ENCODE measurements at places on chromosomes 2 and 18.

- DNase-seq: no peak
These were observed 143.3 kb downstream of the C1D start for GRCh38 chr2:67919490-67919889.

DNA sequence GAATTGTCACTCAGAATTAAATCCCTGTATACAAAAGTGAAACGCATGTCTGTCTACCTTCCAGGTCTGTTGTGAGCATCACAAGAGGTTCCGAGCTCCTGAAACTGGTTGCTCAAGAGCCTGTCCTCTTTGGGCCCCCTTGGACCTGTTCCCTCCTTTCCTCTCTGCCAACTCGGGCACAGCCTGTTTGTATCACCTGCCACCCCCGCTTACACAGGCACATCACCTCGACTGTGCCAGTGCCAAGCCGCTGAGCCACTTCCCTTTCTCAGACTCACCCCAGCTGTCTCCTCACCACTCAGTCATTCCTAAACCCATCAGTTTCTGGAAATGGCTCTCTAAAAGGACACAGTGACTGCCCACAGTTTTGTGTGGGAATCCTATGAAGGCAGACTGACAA, 3.1 kb downstream of the EFR3B start:
- DNase-seq: no peak

- DNase-seq: no peak
These were observed 77.6 kb upstream of the RAB6C start for GRCh38 chr2:129901754-129902415.

GRCh38 chr18:45255197-45255890, 359.9 kb upstream of the SLC14A2 start:
- no peak for DNase-seq

- no peak for DNase-seq
These were observed 27.6 kb downstream of the AAK1 start for GRCh38 chr2:69615969-69616368.

DNA sequence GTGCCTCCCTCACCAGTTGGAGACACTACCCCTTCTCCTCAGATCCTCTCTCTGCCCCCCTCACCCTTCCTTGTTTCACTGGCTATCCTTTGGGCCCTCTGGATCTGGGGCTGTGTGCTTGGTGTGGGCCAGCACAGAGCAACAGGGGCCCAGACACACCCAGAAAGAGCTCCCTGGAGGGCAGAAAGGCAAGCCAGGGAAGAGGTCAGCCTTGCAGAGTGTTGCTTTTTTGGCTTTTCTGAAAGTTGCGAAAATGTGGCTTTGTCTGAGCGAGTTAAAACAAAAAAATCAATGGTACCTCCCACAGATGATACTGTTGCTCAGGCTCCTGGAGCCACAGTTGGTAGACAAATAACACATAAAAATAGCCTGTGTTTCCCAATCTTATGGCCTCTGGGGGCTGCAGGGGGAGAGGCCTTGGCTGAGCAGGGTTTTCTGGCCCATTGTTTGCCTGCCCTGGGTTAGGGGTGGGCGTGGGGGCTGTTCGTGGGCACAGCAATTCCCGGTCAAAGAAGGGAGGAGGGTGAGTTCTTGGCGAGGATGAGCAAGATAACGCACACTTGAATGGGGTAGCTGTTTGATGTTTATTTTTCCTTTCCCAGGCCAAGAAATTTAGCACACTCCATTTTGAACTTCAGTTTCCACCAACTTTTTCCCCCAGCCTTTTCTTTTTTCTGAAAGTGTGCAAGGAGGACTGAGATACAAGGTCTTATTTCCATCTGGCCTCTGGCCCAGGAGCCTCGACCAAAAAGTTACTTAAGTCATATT, 167.0 kb upstream of the HAAO start:
- no peak for DNase-seq

DNA sequence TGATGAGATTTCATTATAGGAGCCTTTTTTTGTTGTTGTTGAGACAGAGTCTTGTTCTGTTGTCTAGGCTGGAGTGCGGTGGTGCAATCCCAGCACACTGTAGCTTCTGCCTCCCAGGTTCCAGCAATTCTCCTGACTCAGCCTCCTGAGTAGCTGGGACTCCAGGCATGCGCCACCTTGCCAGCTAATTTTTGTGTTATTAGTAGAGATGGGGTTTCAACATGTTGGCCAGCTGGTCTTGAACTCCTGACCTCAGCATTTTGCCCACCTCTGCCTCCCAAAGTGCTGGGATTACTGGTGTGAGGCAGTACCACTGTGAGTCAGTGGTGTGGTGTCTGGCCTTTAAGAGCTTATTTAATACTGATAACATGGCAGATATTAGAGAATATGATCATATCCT, 60.1 kb downstream of the MOB4 start:
- DNase-seq: no peak
